Activated CD8-positive, alpha-beta memory T cell treated with anti-CD3 and anti-CD28 coated beads for 1 hour (primary cell): ENCODE measurements at places on chromosomes 1 and 21.
A peak's percentile ranks its signal among the peaks of the same experiment; 100 is the strongest.

DNA sequence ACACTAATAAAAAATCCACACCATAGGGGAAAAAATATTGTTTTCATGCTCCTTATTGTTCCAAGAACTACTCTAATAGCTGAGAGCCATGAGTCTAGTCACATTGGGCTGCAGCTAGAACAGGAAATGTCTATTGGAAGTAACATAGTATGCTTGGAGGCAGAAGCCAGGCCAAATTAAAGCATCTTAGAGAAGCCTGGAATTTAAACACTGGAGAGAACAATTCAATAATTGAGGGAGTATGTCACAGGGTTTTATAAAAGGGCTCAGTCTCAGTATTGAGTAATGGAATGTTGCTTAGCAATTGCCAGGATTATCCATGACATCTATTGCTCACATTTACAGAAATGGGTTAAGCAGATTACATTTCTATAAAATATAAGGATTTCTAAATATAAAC lies 471.3 kb downstream of the LMO4 start:
- DNase-seq = no peak

GRCh38 chr1:91527781-91528180 lies 27.1 kb downstream of the CDC7 start:
- DNase-seq = no peak

GRCh38 chr1:51214615-51215131 lies 21.4 kb upstream of the RNF11 start:
- DNase-seq = no peak

- no peak for DNase-seq
These were observed 130.2 kb upstream of the PTGFR start for GRCh38 chr1:78360584-78360983.

GRCh38 chr1:16218014-16218673 lies 5.7 kb upstream of the ARHGEF19 start:
- no peak for DNase-seq

GRCh38 chr1:17075470-17076255 lies 21.8 kb upstream of the SDHB start:
- DNase-seq = no peak

GRCh38 chr1:3539707-3540425 lies 71.4 kb downstream of the MEGF6 start:
- DNase-seq = no peak

GRCh38 chr1:41752514-41753170 lies 166.1 kb downstream of the HIVEP3 start:
- DNase-seq = no peak

- DNase-seq = peak; percentile 53
These were observed 77.9 kb downstream of the ADARB1 start for GRCh38 chr21:45152265-45152746.

DNA sequence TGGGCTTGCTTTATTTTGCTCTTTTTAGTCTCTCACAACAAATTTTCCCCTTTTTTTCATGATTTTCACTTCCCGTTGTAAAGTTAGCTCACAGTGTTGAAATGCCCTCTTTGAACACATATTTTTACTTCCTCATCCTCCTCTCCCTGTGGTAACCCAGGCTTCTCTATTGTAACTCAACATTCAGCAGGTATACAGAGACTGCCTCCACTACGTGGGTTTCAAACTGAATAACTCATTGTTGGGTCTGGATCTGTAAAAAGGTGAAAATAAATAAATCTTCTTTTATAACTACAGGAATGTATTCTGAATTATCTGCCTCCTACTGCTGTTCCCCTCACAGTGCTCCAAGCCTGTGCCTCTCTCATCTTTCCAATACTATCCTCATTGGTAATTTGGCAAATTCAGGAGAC lies 166.4 kb downstream of the RUNX1 start:
- DNase-seq = no peak

DNA sequence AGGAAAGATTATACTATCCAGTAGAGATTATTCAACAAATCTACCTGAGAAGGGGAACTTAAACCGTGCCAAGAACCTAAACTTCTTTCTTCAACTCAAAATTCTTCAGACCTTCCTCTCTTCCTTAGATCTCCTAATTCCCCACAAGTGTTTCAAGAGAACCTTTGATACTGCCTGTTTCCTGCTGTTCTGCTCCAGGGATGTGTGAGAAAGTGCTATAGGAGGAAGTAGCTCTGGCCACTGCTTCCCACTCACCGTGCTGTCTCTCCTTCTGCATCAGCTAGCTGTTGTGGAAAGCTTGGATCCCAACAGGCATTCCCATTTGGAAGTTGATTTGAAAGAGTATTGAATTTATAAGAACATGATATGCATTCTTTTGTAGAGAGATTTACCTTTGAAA lies 4.5 kb upstream of the NOS1AP start:
- no peak for DNase-seq

DNA sequence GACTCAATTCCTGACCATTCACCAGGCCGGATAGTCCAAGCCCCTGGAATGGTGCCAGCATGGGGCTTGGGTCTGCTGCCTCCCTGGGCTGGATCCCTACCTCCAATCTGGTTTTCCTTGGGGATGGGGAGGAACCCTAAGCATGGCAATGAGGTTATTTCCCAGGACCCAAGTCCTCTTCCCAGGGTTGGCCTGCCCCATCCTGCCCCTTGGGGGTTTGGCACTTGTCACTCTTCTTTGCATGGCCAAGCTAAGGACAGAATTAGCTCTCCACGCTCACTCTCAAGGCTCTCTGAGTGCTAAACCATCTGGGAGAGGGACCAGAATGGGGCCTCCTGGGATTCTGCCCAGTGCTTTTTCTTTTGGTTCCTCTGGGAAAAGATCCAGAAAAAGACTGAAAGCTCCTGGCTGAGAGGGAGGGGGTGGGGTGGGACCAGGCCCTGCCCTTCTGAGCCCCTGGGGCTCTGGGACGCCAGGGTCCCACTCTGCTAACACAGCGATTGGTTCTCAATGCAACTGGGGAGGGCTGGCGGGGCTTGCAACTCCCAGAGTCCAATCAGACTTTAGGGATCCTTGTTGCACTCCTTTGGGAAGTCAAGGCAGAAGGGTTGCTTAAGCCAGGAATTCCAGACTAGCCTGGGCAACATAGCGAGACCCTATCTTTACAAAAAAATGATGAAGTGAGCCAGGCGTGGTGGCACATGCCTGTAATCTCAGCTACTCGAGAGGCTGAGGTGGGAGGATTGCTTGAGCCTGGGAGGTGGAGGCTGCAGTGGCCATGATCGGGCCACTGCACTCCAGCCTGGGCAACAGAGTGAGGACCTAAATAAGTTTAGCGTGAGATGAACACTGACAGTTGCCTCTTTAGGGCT lies 52.7 kb downstream of the DHRS3 start:
- DNase-seq = no peak

GRCh38 chr1:200369706-200370105 lies 40.1 kb downstream of the ZNF281 start:
- no peak for DNase-seq

GRCh38 chr1:6218375-6219164 lies 12.7 kb downstream of the RNF207 start:
- DNase-seq = no peak

- no peak for DNase-seq
These were observed 461.7 kb downstream of the PTPRU start for GRCh38 chr1:29698033-29698432.

GRCh38 chr1:110050602-110051261 lies 16.3 kb downstream of the STRIP1 start:
- DNase-seq = no peak

DNA sequence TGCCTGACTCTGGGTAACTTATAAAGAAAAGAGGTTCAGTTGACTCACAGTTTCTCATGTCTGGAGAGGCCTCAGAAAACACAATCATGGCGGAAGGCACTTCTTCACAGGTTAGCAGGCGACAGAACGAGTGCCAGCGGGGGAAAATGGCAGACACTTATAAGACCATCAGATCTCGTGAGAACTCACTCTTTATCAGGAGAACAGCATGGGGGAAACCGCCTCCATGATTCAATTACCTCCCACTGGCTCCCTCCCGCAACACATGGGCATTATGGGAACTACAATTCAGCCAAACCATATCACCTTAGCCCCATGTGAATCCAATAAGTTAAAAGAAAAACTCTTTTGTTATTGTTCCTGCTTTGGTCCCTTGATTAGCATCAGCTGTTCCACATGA lies 725.2 kb downstream of the LRRIQ3 start:
- DNase-seq = no peak

GRCh38 chr1:152412756-152413155 lies 1.3 kb downstream of the CRNN start:
- no peak for DNase-seq

DNA sequence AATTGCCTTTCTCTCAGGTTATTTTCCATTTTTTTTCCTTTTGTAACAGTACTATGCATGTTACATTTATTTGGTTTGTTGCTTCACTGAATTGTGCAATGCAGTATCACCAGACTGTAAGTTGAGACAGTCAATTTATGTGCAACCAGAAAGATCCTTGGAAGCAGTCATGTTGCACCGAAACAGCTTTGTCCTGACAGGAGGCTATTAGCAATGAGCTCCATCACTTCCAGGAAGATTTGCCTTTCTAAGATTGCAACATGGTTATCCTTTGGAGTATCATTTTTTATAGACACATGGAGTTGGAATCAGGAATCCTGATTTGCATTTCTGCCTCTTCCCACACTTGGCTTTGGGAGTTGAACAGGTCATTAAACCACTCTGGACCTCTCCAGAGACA lies 84.5 kb upstream of the ST6GALNAC5 start:
- no peak for DNase-seq

DNA sequence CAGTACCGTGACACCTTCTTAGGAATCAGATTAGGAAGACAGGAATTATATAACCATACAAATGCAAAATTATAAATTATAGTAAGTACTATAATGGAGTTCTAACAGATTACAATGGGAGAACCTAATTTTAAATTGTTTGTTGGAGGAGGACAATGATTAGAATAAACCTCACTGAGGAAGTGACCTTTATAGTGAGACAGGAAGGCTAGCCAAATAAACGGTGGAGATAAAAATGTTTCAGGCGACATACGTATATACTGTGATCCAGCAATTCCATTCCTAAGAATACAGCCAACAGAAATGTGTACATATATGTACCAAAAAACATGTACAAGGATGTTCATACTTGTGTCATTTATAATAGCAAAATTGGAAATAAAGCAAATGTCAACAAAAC lies 15.2 kb downstream of the SYNJ1 start:
- DNase-seq = no peak

GRCh38 chr1:92708368-92708950 lies 76.4 kb downstream of the EVI5 start:
- DNase-seq = no peak

DNA sequence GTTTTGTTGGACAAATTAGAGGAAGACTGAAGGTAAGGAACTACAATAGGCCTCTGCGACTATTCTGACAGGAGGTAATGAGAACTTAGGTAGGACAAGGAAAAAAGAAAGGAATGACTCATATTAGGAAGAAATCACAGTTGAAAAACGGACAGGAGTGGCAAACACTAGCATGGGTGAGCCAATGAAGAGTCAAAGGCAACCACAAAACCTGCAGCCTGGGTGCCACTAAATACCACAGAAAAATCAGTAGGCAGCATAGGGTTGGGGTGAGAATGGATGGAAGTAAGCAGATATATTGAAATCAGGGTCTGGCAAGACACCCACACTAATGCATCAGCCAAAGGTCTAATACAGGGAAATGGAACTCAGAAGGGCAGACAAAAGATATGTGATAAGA lies 10.0 kb downstream of the RBM34 start:
- no peak for DNase-seq

DNA sequence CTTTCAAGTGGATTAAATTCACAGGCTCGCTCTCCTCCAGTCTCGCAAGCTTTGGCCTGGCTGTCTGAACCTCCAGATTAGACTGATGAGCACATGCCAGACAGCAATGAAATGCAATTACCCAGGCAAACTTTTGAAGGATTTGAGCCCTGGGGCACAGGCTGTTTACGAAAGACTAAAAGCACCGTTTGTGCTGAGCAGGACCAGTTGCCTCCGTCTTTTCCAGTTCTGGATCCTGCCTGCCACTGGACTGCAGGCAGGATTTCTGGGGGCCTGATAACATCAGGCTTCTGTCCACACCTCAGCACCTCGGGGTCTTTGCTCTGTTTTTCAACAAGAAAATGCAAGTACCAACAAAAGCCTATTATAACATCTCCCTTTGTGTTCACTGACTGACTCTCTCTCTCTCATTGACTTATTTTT lies 145.7 kb downstream of the CLIC6 start:
- DNase-seq = no peak

- peak; percentile 25 for DNase-seq
These were observed 12.2 kb upstream of the SPEN start for GRCh38 chr1:15835205-15835740.

DNA sequence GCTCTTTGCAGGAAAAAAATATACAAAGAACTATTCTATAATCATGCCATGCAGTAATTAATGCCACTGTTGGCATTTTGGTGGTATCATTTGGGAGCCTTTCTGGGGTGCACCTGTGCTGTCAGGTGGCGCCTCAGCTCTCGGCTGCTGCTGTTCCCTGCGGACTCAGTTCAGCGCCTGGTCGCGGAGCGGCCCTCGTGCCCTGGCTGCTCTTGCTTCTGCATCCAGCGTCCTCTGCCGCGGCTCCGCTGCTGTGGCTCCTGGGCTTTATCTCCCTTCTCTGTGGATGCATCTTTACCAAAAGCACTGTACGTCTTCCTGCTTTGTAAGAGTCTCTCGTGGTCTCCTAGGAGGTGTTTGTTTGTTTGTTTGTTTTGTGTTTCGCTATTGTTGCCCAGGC lies 35.1 kb upstream of the PWP2 start:
- no peak for DNase-seq

GRCh38 chr1:43529206-43529731 lies 1.4 kb upstream of the PTPRF start:
- DNase-seq = peak; percentile 72

DNA sequence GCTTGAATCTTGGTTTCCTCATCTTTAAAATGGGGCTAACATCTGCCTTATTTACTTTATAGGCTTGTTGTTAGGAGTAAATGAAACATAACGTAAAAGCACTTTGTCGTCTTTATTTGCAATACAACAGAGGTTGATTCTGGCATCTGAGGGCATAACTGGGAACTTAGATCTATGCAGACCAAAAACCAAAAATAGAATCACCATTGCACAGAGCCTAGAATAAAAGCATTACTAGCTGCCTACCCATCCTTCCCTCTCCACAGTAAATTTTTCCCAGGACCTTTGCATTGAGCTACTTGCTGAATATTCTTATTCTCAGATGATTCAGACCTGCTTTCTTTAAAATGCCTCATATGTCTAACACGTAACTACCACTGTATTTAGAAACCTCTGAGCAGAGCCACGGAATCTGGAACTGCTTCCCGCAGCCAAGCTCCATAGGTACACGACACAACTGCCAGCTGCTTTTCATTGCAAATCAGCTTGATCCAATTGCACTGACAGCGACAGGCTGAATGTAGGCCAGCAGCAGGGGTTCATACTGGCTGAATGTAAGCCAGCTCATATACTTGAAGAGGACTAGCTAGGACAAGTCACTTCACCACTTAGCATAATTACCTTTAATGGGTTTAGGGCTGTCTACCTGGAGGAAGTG lies 33.2 kb upstream of the SERBP1 start:
- DNase-seq = no peak
